ENCODE measurements at places on chromosomes 2 and 18. TPM values are rescaled to one million over a fixed set of nuclear protein-coding genes. Genes with fewer than 3 reads are reported as not detected.
A peak's percentile ranks its signal among the peaks of the same experiment; 100 is the strongest.

Gene AMER3
- polyA plus RNA-seq, result not detected

Gene LONRF2
- polyA plus RNA-seq, result not detected

Gene PSMD1
- polyA plus RNA-seq, result 61.5 TPM

Gene INHA
- not detected for polyA plus RNA-seq

Gene MEMO1
- 44.8 TPM for polyA plus RNA-seq

Gene ARL6IP6
- 41.4 TPM for polyA plus RNA-seq

Gene VWA3B
- polyA plus RNA-seq, result not detected

Gene CIDEA
- polyA plus RNA-seq, result not detected

Gene RGPD5
- polyA plus RNA-seq, result 3.6 TPM

Gene NR4A2
- 14.4 TPM for polyA plus RNA-seq

Gene TEKT4
- not detected for polyA plus RNA-seq

Gene SERTAD2
- polyA plus RNA-seq, result 5.2 TPM

Gene NCOA1
- 15.2 TPM for polyA plus RNA-seq

Gene CYP27A1
- polyA plus RNA-seq, result 0.13 TPM

Gene RNF144A
- polyA plus RNA-seq, result 5.3 TPM

Gene KCNS3
- not detected for polyA plus RNA-seq

DNA sequence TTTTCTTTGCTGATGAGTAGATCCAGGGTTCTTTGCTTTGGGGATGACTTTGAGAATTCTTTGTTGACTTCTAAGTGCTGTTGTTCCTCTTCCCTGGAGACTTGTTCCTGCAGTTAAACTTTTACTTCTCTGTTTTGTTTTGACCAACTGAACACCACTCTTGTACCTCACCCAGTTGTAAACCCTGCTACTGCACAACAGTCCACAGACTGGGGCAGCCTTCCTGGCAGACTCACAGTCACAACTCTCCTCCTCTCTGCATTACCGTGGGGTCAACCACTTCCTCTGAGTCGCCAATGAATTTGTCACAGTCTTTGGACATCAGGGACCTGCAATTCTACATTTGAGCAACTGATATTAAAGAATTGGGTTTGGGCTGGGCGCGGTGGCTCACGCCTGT is 3.8 kb upstream of the SLC8A1 start:
- peaks cover 4% of the 10 kb centered on the region for H3K27me3 ChIP-seq
- no peak for DNase-seq
- H3K4me3 ChIP-seq, result no peak overlapping the region
- H3K27ac ChIP-seq, result no peak overlapping the region
- no peaks in the 10 kb centered on the region for H3K4me1 ChIP-seq
- H3K36me3 ChIP-seq, result no peaks in the 10 kb centered on the region

GRCh38 chr2:240557101-240557751 is 562 bp downstream of the ANKMY1 start:
- DNase-seq, result no peak
- peaks cover 51% of the 10 kb centered on the region for H3K4me1 ChIP-seq
- H3K4me3 ChIP-seq, result no peak overlapping the region

GRCh38 chr2:208999911-209000310 is 423.9 kb upstream of the MAP2 start:
- DNase-seq, result no peak
- H3K27ac ChIP-seq, result no peak overlapping the region
- H3K36me3 ChIP-seq, result no peaks in the 10 kb centered on the region
- H3K27me3 ChIP-seq, result no peaks in the 10 kb centered on the region
- no peaks in the 10 kb centered on the region for H3K4me1 ChIP-seq

GRCh38 chr2:179373816-179374215 is 109.2 kb upstream of the SESTD1 start:
- no peaks in the 10 kb centered on the region for H3K4me1 ChIP-seq
- no peak overlapping the region for H3K27ac ChIP-seq
- H3K4me3 ChIP-seq, result no peak overlapping the region
- no peaks in the 10 kb centered on the region for H3K36me3 ChIP-seq
- peaks cover 2% of the 10 kb centered on the region for H3K27me3 ChIP-seq

GRCh38 chr2:37552339-37552738 is 119.1 kb downstream of the CDC42EP3 start:
- peak; percentile 65 for DNase-seq
- peaks cover 18% of the 10 kb centered on the region for H3K4me1 ChIP-seq
- H3K27me3 ChIP-seq, result no peaks in the 10 kb centered on the region

DNA sequence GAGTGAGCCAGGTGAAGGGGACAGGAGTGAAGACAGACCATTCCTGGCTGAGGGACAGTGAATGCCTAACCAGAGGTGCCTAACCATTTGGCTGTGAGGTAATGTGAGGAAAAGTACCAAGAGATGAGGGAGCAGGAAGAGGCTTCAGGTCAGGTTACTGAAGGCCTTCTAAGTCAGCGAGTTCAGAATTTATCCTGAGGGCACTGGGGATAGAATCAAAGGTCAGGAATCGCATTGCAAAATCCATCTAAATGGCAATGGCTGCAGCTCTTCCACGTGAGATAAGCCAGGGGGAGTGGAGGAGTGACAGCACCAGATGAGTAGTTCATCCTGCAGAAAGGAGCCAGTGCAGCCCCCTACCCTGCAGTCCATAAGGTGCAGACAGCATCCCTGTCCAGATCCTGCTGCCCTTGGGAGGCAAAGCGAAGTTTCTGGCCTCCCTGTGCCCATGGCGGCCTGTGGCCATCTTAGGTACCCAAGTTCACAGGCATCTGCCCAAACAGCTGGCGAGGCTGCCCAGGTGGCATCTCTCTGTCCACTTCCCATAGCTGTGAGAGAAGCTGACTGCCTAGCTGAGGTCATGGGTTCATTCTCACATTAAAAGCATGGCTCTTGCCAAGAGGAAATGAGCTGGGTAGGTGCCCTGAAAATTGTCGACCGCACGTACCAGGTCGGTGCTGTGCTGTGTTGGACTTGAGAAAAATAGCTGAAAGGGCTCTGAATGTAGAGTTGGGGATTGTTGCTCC is 49.5 kb downstream of the CYP27C1 start:
- no peak overlapping the region for H3K27ac ChIP-seq
- DNase-seq, result no peak
- H3K4me3 ChIP-seq, result no peak overlapping the region
- H3K4me1 ChIP-seq, result no peaks in the 10 kb centered on the region
- H3K27me3 ChIP-seq, result no peaks in the 10 kb centered on the region

GRCh38 chr18:23021623-23022022 is 88.5 kb downstream of the RBBP8 start:
- H3K4me1 ChIP-seq, result peaks cover 12% of the 10 kb centered on the region
- no peak for DNase-seq
- no peaks in the 10 kb centered on the region for H3K27me3 ChIP-seq
- H3K36me3 ChIP-seq, result no peaks in the 10 kb centered on the region
- no peak overlapping the region for H3K4me3 ChIP-seq

GRCh38 chr2:113157897-113158753 is 15.6 kb upstream of the PSD4 start:
- H3K4me3 ChIP-seq, result peak overlapping the region; percentile 63
- H3K36me3 ChIP-seq, result no peaks in the 10 kb centered on the region
- H3K4me1 ChIP-seq, result peaks cover 30% of the 10 kb centered on the region

- DNase-seq, result no peak
- no peak overlapping the region for H3K4me3 ChIP-seq
- no peaks in the 10 kb centered on the region for H3K4me1 ChIP-seq
- H3K27ac ChIP-seq, result no peak overlapping the region
Observed at GRCh38 chr2:234593636-234594035, 96.8 kb upstream of the ARL4C start.

GRCh38 chr2:155692856-155693255 is 639.7 kb downstream of the NR4A2 start:
- DNase-seq, result no peak
- H3K4me3 ChIP-seq, result no peak overlapping the region
- H3K36me3 ChIP-seq, result no peaks in the 10 kb centered on the region
- no peaks in the 10 kb centered on the region for H3K4me1 ChIP-seq
- no peaks in the 10 kb centered on the region for H3K27me3 ChIP-seq

DNA sequence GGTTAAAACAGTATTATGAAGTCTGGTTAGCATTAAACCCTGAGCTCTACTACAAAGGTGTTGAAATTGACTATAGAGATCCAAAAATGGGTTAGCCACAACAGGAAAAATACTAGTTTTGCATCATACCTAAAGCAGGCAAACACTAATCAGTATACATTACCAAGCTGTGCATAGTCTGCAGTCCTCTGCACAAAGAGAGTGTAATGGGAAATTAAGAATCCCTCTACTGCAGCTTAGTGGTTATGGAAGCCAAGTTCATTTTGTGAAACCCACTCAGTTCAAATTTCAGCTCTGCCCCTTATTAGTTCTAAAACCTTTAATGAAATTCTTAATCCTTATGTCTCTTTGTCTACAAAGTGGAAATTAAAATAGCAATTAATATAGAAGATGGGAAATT is 192.1 kb downstream of the MBD2 start:
- H3K27me3 ChIP-seq, result peaks cover 4% of the 10 kb centered on the region
- DNase-seq, result no peak
- H3K4me3 ChIP-seq, result no peak overlapping the region
- no peak overlapping the region for H3K27ac ChIP-seq

GRCh38 chr2:113025737-113026136 is 20.5 kb downstream of the IL36A start:
- H3K4me3 ChIP-seq, result no peak overlapping the region
- H3K27ac ChIP-seq, result no peak overlapping the region
- no peak for DNase-seq
- H3K27me3 ChIP-seq, result peaks cover 41% of the 10 kb centered on the region
- no peaks in the 10 kb centered on the region for H3K4me1 ChIP-seq
- H3K36me3 ChIP-seq, result no peaks in the 10 kb centered on the region

DNA sequence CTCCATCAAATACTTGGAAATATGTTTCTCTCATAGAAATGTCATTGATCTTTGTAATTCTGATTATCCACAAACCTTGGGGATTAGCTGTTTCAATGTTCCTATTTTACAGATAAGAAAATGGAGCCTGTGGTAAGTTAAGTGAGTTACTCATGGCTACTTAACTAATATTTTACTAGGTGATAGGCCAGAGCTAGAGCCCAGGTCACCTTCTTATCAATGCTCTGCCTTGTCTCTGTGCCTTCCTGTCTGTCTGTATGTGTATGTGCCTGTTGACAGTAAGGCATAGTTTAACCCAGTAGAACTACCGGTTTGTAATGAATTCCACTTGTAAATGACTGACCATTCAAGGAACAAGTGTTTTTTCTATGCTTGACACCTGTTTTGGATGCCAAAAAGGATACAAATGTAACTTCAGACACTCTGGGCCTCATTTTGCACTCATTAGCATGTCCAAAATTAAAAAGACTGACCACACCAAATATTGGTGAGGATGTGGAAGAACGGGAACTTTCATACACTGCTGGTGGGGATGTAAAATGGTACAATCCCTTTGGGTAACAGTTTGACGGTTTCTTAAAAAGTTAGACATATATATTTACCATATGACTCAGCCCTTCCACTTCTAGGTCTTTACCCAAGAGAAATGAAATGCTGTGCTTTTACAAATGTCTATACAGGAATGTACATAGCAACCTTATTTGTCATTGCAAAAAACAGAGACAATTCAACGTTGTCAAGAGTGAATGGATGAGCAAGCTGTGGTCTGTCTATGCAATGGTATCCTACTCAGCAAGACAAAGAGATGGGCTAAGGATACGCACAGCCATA is 19.6 kb upstream of the IL1A start:
- DNase-seq, result peak; percentile 56
- no peak overlapping the region for H3K4me3 ChIP-seq
- H3K27ac ChIP-seq, result no peak overlapping the region
- H3K4me1 ChIP-seq, result no peaks in the 10 kb centered on the region

DNA sequence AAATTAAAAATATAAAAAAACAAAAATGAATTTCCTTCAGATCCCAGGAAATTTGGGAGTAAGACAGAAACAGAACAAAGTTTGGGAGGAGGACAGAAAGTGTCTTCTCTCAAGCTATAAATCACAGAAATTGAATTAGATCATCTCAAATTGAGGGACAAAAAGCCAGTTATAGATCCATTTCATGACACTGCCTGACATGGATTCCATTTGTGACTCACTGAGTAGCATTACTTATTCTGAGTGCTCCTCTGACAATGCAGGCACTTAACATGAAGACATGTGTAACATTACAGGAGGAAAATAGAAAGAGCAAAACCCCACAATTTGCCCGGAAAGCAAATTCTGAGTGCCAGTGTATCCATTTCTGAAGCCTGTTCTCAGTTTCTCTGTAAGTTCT is 63.9 kb upstream of the CREB1 start:
- H3K27ac ChIP-seq, result no peak overlapping the region
- no peak overlapping the region for H3K4me3 ChIP-seq
- H3K36me3 ChIP-seq, result no peaks in the 10 kb centered on the region
- H3K27me3 ChIP-seq, result no peaks in the 10 kb centered on the region
- no peaks in the 10 kb centered on the region for H3K4me1 ChIP-seq

DNA sequence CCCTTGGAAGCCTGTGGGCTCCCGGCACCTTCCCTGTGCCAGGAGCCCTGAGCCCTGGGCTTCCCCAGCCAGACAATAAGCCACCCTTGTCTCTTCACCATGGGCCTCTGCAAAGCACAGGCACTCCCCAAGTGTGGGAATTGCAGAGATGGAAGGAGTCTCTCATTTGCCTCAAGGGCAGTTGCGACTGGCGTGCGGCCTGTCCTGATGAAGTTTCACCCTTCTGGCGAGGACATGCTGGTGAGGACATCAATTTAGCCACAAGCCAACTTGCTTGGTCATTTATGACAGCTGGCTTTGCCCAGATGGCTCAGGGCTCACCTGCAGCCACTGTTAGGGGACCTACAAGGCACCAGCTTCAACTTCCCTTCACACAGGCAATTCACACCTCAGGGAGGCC is 180.2 kb downstream of the ANAPC1 start:
- no peak overlapping the region for H3K4me3 ChIP-seq
- no peak for DNase-seq
- H3K27ac ChIP-seq, result no peak overlapping the region

DNA sequence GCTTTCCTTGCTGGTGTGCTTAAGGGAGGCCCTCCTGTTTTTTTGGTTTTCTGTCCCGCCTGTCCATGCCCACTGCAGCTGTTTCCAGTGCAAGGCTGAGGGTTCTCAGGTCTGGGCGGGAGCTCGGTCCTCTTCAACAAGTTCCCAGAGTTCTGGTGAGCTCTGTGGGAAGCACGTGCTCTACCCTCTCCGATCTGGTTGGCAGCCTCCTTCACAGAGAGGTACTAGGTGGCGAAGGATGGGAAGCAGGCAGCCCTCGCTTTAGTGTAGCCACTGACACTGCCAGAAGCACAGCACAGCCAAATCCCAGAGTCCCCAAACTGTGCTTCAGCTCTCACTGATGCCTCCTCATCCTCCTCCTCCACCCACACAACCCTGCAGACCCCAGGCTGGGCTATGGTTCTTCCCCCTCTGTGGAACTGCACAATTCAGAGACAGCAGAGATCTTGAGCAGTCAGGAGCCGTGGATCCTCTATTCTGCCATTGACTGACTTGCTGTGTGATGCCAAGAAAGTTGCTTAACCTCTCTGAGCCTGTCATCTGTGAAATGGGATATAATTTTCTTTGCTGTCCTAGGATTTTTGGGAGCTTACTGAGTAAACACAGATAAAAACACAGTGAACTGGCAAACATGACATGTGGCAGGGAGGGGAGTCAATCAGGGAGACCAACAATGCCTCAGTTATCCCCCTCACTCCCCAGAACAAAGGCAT is 157.3 kb downstream of the MSH2 start:
- H3K27ac ChIP-seq, result no peak overlapping the region
- H3K27me3 ChIP-seq, result no peaks in the 10 kb centered on the region
- no peaks in the 10 kb centered on the region for H3K4me1 ChIP-seq
- no peak overlapping the region for H3K4me3 ChIP-seq
- no peaks in the 10 kb centered on the region for H3K36me3 ChIP-seq
- DNase-seq, result no peak

- H3K27me3 ChIP-seq, result no peaks in the 10 kb centered on the region
- H3K36me3 ChIP-seq, result no peaks in the 10 kb centered on the region
- peaks cover 14% of the 10 kb centered on the region for H3K4me1 ChIP-seq
Observed at GRCh38 chr2:234100686-234101085, 50.2 kb downstream of the SPP2 start.

- no peak overlapping the region for H3K27ac ChIP-seq
- no peaks in the 10 kb centered on the region for H3K36me3 ChIP-seq
- no peaks in the 10 kb centered on the region for H3K4me1 ChIP-seq
- DNase-seq, result no peak
- no peak overlapping the region for H3K4me3 ChIP-seq
- H3K27me3 ChIP-seq, result no peaks in the 10 kb centered on the region
Observed at GRCh38 chr18:22613788-22614187, 196.1 kb upstream of the CTAGE1 start.

All from CD4-positive, CD25-positive, alpha-beta regulatory T cell (primary cell).